Glutamatergic neuron (in vitro differentiated cells): ENCODE measurements at places on chromosomes 7 and 10.

- H3K36me3 ChIP-seq = no peaks in the 10 kb centered on the region
- H3K27ac ChIP-seq = no peak overlapping the region
- H3K27me3 ChIP-seq = no peaks in the 10 kb centered on the region
- no peak for DNase-seq
Measured at GRCh38 chr7:115066634-115067033, 144.7 kb downstream of the MDFIC start.

- H3K4me3 ChIP-seq = no peak overlapping the region
- peaks cover 15% of the 10 kb centered on the region for H3K4me1 ChIP-seq
- no peaks in the 10 kb centered on the region for H3K36me3 ChIP-seq
- H3K27me3 ChIP-seq = no peaks in the 10 kb centered on the region
- DNase-seq = no peak
Measured at GRCh38 chr7:14073988-14074387, 84.5 kb upstream of the ETV1 start.

GRCh38 chr10:114121031-114121430 is 53.0 kb downstream of the CCDC186 start:
- H3K36me3 ChIP-seq = no peaks in the 10 kb centered on the region
- H3K27ac ChIP-seq = no peak overlapping the region
- DNase-seq = no peak
- H3K27me3 ChIP-seq = no peaks in the 10 kb centered on the region
- no peak overlapping the region for H3K4me3 ChIP-seq

DNA sequence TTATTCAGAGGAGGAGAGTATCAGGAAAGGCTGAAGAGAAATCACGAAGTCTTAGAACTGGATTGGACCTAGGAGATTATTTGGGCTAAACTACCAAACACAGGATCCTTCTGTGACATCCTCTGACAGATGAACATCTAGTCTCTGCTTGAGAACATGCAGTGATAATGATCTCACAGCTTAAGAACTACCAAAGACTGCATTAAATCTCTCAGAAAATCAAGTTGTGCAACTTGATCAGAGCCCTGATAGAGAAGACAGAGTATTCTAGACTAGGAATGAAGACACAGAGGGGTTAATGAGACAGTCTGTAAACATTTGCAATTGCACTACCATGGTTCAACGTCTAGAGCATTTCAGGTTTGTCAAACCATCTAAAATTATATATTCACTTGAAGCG is 37.1 kb upstream of the AGBL3 start:
- no peaks in the 10 kb centered on the region for H3K4me1 ChIP-seq
- peaks cover 9% of the 10 kb centered on the region for H3K36me3 ChIP-seq
- H3K4me3 ChIP-seq = no peak overlapping the region
- DNase-seq = no peak

GRCh38 chr7:157041004-157041403 is 30.5 kb upstream of the MNX1 start:
- peak; percentile 68 for DNase-seq
- H3K36me3 ChIP-seq = peaks cover 11% of the 10 kb centered on the region
- peak overlapping the region; percentile 64 for H3K27ac ChIP-seq
- peaks cover 9% of the 10 kb centered on the region for H3K4me1 ChIP-seq

DNA sequence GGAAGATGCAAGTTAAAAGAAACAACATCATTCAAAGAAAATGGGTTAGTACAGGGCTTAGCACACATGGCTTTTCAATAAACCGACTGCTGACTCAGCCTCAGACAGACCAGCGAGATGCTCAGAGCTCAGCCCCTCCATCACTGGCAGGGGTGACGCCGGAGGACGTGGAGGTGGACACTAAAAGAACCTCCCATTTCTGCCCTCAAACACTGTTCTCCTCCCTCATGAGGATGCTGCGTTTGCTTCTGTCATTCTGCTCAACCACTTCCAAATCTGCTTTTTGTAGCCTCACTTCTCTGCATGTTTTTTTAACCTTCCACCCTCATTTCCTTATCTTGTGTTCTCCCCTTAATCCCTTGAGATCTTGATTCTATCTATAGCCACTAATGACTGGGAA is 15.3 kb downstream of the DENND11 start:
- H3K4me3 ChIP-seq = no peak overlapping the region
- H3K36me3 ChIP-seq = peaks cover 10% of the 10 kb centered on the region
- no peak for DNase-seq

DNA sequence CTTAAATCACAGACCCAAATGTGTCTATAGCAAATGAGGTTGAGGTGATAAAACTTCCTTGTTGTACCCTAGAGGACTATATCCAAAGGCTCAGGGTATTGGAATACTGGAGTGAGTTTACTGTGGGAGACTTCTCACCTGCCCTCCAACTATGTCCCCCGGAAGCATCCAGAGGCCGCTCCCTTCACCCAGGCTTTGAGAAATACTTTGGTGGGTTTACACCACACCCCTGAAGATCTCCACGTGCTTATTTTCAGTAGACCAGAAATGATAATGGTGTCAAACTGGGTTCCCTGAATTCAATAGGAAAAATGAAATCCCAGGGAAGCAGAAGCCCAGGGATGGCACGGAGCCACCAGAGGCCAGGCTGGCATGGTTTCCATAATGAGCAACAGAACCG is 31.3 kb upstream of the NANOS1 start:
- DNase-seq = no peak
- H3K4me3 ChIP-seq = no peak overlapping the region
- no peaks in the 10 kb centered on the region for H3K4me1 ChIP-seq
- H3K27ac ChIP-seq = no peak overlapping the region
- peaks cover 5% of the 10 kb centered on the region for H3K36me3 ChIP-seq

DNA sequence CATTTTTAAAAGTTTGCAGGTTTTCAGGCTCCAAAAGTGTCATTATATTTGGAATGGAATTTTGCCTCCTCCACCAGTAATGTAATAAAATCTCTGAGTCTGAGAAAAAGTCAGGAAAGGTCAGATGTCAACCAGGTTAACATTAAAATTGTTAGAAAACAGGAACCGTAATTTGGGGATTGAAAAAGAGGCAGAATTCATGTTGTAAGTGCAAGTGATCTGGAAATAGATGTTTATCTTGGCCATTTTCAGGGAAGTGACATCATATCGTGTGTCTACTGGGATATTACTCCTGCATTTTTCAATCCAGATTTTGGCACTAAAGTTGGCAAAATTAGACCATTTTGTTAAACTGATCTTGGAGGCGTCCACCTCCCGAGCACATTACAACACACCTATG is 428.5 kb upstream of the MGMT start:
- DNase-seq = no peak
- no peak overlapping the region for H3K4me3 ChIP-seq
- H3K27me3 ChIP-seq = peaks cover 4% of the 10 kb centered on the region

- H3K4me1 ChIP-seq = peaks cover 5% of the 10 kb centered on the region
- no peak overlapping the region for H3K4me3 ChIP-seq
- peaks cover 3% of the 10 kb centered on the region for H3K27me3 ChIP-seq
- DNase-seq = no peak
- no peak overlapping the region for H3K27ac ChIP-seq
Measured at GRCh38 chr10:49277973-49278372, 21.0 kb upstream of the C10orf71 start.

DNA sequence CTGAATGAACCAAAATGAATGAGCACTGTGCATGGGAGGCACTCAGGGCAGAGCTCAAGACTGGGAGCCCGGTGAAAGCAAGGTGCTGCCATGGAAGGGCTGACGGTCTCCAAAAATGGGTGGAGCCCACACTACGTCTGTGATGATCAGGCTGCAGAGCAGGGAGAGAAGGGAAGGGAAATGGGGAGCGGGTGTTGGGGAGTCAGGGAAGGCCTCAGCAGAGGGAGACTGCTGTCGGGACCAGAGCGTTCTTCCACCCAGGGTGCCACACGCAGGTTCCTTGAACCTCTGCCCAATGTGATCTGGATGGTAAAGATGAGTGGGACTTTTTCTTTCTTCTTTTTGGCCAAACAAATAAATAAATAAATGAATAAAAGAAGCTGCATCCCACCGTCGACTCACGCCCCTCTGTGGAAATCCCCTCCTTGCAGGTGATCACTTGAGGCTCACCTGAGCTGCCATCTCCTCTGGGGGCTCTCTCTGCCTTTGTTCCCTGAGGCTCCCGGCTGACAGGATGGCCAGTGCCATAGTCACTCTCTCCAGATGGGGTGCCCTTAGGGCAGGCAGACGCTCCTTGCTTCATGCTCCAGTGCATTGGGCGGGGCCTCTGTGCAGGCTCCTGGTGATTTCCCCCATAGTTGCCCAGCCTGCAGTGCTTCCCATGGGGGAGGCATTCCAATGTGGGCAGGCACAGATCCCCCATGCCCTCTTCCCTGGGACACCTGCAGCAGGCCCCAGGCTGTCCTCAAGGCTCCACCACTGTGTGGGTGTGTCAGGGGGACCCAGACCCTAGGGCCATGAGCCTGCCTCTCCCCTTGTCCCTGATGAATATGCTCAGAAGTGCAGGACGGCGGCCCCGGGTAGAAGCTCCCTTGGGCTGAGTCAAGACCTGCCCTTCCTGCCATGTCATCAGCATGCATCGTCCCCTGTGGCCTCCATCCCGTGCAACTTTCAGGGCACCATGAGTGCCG is 131.8 kb downstream of the PTPN20 start:
- no peak overlapping the region for H3K4me3 ChIP-seq
- peaks cover 6% of the 10 kb centered on the region for H3K27me3 ChIP-seq
- peaks cover 15% of the 10 kb centered on the region for H3K4me1 ChIP-seq
- no peaks in the 10 kb centered on the region for H3K36me3 ChIP-seq
- H3K27ac ChIP-seq = no peak overlapping the region

- H3K4me3 ChIP-seq = no peak overlapping the region
- H3K27ac ChIP-seq = no peak overlapping the region
- peak; percentile 77 for DNase-seq
- H3K27me3 ChIP-seq = no peaks in the 10 kb centered on the region
- H3K4me1 ChIP-seq = no peaks in the 10 kb centered on the region
Measured at GRCh38 chr7:51067757-51068156, 248.9 kb downstream of the COBL start.

- H3K4me3 ChIP-seq = no peak overlapping the region
- H3K27me3 ChIP-seq = no peaks in the 10 kb centered on the region
- no peak overlapping the region for H3K27ac ChIP-seq
- no peaks in the 10 kb centered on the region for H3K4me1 ChIP-seq
- H3K36me3 ChIP-seq = no peaks in the 10 kb centered on the region
- DNase-seq = no peak
Measured at GRCh38 chr10:106991091-106991490, 173.4 kb downstream of the SORCS1 start.

- DNase-seq = no peak
- peaks cover 15% of the 10 kb centered on the region for H3K27me3 ChIP-seq
- peaks cover 44% of the 10 kb centered on the region for H3K4me1 ChIP-seq
- H3K4me3 ChIP-seq = no peak overlapping the region
- H3K27ac ChIP-seq = no peak overlapping the region
Measured at GRCh38 chr10:49387071-49387470, 8.8 kb downstream of the DRGX start.

DNA sequence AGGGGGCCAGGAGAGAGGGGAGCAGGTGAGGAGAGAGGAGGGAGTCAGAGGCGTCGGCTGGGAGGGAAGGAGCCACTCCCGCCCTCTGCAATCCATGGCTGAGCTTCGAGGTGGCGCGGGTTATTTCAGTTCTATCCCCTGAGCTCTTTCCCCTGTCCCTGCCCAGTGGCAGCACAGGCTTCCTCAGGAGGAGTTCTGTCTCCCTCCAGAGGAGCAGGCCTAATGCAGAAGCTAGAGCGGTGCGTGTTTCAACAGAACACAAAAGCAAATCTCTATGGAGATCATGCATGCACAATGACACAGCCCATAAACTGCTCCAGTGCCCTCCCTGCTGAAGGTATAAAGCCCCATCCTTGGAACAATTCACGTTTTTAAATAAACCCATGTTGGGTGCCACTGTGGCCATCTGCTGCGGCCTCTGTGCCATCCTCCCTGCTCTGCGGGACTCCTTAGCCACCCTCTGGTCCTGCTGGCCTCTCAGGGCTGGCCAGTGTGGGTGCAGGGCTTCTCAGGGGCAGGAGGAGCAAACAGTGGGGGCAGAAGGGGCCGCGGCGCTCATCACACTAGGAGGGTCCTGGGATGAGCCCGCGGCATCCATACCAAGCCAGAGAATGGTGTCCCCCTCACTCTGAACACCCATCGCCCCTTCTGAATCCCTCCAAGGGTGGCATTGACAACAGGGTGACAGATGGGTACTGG is 192.6 kb upstream of the LYZL2 start:
- H3K27me3 ChIP-seq = peaks cover 2% of the 10 kb centered on the region
- DNase-seq = no peak
- no peak overlapping the region for H3K4me3 ChIP-seq
- no peak overlapping the region for H3K27ac ChIP-seq
- H3K36me3 ChIP-seq = no peaks in the 10 kb centered on the region
- peaks cover 4% of the 10 kb centered on the region for H3K4me1 ChIP-seq

- H3K36me3 ChIP-seq = no peaks in the 10 kb centered on the region
- no peak overlapping the region for H3K4me3 ChIP-seq
- H3K27ac ChIP-seq = no peak overlapping the region
- H3K4me1 ChIP-seq = peaks cover 22% of the 10 kb centered on the region
- no peak for DNase-seq
- no peaks in the 10 kb centered on the region for H3K27me3 ChIP-seq
Measured at GRCh38 chr10:127150136-127150535, 46.3 kb downstream of the INSYN2A start.

GRCh38 chr10:74738542-74738941 is 87.9 kb upstream of the KAT6B start:
- no peak overlapping the region for H3K27ac ChIP-seq
- H3K36me3 ChIP-seq = no peaks in the 10 kb centered on the region
- H3K27me3 ChIP-seq = no peaks in the 10 kb centered on the region

- no peak for DNase-seq
- no peak overlapping the region for H3K27ac ChIP-seq
- no peaks in the 10 kb centered on the region for H3K4me1 ChIP-seq
- no peak overlapping the region for H3K4me3 ChIP-seq
Measured at GRCh38 chr10:68301790-68302502, 29.9 kb upstream of the HNRNPH3 start.

- H3K4me3 ChIP-seq = no peak overlapping the region
- DNase-seq = no peak
- no peak overlapping the region for H3K27ac ChIP-seq
- H3K27me3 ChIP-seq = no peaks in the 10 kb centered on the region
Measured at GRCh38 chr10:35165136-35165535, 38.5 kb downstream of the CREM start.

DNA sequence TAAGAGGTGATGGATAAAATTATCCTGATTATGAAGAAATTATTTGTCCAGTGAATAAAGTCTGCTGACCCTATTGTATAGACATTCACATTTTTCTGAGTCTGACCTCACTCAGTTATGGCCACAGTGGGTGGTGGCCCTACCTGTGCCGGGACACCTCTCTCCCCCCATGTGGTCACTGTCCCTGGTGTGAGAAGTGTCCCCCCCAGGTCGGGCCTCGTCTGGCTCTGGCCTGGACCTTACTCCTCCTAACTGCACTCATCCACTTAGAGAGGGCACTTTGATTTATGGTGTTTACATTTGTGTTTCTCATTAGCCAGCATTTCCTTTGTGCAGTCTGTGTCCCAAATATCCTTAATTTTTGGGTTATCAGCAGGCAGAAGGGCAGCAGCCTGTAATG is 59.6 kb upstream of the ZNF32 start:
- no peak overlapping the region for H3K27ac ChIP-seq
- H3K4me1 ChIP-seq = no peaks in the 10 kb centered on the region
- DNase-seq = no peak

GRCh38 chr10:106625751-106626150 is 538.8 kb downstream of the SORCS1 start:
- H3K27me3 ChIP-seq = no peaks in the 10 kb centered on the region
- H3K27ac ChIP-seq = peak overlapping the region; percentile 74
- H3K4me3 ChIP-seq = peak overlapping the region; percentile 60
- H3K4me1 ChIP-seq = peaks cover 24% of the 10 kb centered on the region
- no peaks in the 10 kb centered on the region for H3K36me3 ChIP-seq
